ENCODE measurements at places on chromosomes 2 and 18. TPM values are rescaled to one million over a fixed set of nuclear protein-coding genes. Genes with fewer than 3 reads are reported as not detected.
A peak's percentile ranks its signal among the peaks of the same experiment; 100 is the strongest.

Gene SERTAD2
- 9.5 TPM for polyA plus RNA-seq

Gene HOXD13
- polyA plus RNA-seq = not detected

Gene FAM110C
- polyA plus RNA-seq = 2.4 TPM

Gene GALR1
- polyA plus RNA-seq = 0.64 TPM

DNA sequence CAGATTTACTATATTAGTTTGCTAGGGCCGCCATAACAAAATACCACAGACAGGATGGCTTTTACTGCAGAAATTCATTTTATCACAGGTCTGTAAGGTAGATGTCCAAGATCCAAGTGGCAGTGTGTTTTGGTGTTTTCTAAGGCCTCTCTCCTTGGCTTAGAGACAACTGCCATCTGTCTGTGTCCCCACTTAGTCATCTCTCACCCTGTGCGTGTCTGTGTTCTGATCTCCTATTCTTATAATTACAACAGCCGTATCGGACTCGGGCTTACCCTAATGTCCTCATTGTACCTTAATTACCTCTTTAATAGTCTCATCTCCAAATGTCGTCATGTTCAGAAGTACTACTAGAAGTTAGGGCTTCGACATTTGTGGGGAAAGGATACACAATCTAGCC, 362.3 kb upstream of the CDH19 start:
- no peaks in the 10 kb centered on the region for H3K27me3 ChIP-seq
- no peak overlapping the region for H3K27ac ChIP-seq
- no peaks in the 10 kb centered on the region for H3K4me1 ChIP-seq
- H3K36me3 ChIP-seq = no peaks in the 10 kb centered on the region
- no peak for DNase-seq
- H3K4me3 ChIP-seq = no peak overlapping the region

- no peaks in the 10 kb centered on the region for H3K4me1 ChIP-seq
- DNase-seq = no peak
- H3K27me3 ChIP-seq = no peaks in the 10 kb centered on the region
Measured at GRCh38 chr2:4047961-4048891, 344.9 kb downstream of the DCDC2C start.

DNA sequence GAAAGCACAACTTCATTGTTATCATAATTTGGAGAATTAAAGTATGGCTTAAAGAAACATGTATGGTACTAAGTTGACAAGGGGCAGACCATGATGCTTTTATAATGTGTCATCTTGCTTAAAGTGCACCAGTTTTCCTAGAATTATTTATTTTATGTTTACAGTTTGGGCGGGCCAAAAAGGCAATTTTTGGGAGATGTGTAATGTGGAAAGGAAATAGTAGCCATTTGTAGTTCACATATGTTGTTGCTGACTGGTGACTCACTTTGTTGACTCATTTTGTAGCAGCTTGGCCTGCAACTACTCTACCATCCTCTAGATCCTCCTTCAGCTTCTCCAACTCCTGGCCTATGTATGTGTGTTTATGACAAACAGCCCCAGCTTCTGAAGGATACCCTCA, 7.7 kb downstream of the ZSCAN30 start:
- H3K27ac ChIP-seq = no peak overlapping the region
- peaks cover 16% of the 10 kb centered on the region for H3K4me1 ChIP-seq
- H3K27me3 ChIP-seq = no peaks in the 10 kb centered on the region
- H3K4me3 ChIP-seq = no peak overlapping the region
- H3K36me3 ChIP-seq = no peaks in the 10 kb centered on the region
- no peak for DNase-seq

DNA sequence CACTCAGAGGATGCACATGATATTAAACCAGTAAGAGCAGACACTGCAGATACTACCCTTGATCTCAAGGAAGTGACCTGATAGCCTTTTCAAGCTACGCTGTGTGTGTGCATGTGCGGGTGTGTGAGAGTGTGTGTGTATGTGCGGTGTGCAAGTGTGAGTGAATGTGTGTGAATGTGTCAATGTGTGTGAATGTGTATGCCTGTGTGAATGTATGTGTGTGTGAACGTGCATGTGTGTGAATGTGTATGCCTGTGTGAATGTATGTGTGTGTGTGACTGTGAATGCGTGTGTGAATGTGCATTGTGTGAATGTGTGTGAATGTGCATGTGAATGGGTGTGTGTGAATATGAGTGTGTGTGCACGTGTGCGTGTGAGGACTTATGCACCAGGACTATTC, 53.8 kb downstream of the KCNG2 start:
- H3K4me3 ChIP-seq = no peak overlapping the region
- no peaks in the 10 kb centered on the region for H3K4me1 ChIP-seq
- H3K27ac ChIP-seq = no peak overlapping the region
- H3K27me3 ChIP-seq = no peaks in the 10 kb centered on the region

GRCh38 chr2:3421580-3421979, 42.1 kb downstream of the TRAPPC12 start:
- no peaks in the 10 kb centered on the region for H3K4me1 ChIP-seq
- H3K27me3 ChIP-seq = no peaks in the 10 kb centered on the region
- DNase-seq = no peak
- peaks cover 43% of the 10 kb centered on the region for H3K36me3 ChIP-seq
- no peak overlapping the region for H3K27ac ChIP-seq
- no peak overlapping the region for H3K4me3 ChIP-seq

- H3K36me3 ChIP-seq = no peaks in the 10 kb centered on the region
- H3K27ac ChIP-seq = no peak overlapping the region
- no peaks in the 10 kb centered on the region for H3K27me3 ChIP-seq
- no peak for DNase-seq
Measured at GRCh38 chr2:112096098-112096497, 41.0 kb downstream of the TMEM87B start.

DNA sequence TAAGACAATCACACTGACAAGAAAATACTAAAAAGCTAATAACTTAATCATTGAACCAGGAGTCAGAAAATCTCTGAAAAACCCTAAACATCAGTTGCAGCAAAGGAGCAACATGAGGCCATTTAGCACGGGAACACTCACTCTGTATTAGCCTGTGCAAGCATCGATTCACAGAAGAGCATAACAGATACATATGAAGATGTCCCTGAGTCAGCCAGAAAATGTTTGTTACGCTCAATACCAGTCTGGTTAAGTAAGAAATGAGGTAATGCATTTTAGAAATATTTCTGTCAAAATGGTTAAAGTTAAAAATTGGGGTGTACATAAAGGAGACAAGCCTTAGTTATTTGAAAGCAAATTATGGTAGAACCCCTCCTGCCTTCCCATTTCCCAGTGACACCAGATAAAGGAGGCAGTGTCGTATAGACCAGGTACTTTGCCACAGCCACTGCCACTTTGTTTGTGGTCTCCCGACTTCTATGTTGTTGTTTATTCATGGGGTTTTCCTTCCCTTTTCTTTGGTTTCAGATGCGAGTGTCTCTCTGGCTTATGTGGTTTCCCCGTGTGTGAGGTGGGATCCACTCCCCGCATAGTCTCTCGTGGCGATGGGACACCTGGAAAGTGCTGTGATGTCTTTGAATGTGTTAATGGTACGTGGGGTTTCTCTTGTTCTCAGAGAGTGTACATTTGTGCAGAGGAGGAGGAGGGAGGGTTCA, 108.6 kb downstream of the CRIM1 start:
- no peaks in the 10 kb centered on the region for H3K36me3 ChIP-seq
- H3K4me1 ChIP-seq = peaks cover 12% of the 10 kb centered on the region
- no peak overlapping the region for H3K4me3 ChIP-seq

DNA sequence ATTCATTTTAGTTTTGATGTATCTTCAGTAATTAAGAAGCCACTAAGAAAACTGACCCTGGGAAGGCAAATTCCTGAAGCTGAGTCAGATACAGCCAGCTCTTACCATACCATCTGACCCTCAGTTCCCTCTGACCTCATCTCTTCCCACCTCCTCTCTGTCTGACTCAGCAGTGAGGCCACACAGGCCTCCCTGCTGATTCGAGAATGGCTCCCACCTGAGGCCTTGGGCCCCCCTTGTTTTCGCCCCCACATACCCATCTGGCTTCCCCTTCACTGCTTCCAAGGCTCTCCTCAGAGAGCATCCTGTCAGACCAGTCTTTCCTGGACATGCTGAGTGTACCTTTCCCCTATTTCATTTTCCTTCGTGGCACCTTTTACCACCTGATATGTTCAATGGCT, 71.0 kb upstream of the CYP1B1 start:
- peaks cover 22% of the 10 kb centered on the region for H3K4me1 ChIP-seq
- H3K4me3 ChIP-seq = no peak overlapping the region
- no peaks in the 10 kb centered on the region for H3K27me3 ChIP-seq
- peak; percentile 87 for DNase-seq
- H3K36me3 ChIP-seq = no peaks in the 10 kb centered on the region
- H3K27ac ChIP-seq = peak overlapping the region; percentile 93

DNA sequence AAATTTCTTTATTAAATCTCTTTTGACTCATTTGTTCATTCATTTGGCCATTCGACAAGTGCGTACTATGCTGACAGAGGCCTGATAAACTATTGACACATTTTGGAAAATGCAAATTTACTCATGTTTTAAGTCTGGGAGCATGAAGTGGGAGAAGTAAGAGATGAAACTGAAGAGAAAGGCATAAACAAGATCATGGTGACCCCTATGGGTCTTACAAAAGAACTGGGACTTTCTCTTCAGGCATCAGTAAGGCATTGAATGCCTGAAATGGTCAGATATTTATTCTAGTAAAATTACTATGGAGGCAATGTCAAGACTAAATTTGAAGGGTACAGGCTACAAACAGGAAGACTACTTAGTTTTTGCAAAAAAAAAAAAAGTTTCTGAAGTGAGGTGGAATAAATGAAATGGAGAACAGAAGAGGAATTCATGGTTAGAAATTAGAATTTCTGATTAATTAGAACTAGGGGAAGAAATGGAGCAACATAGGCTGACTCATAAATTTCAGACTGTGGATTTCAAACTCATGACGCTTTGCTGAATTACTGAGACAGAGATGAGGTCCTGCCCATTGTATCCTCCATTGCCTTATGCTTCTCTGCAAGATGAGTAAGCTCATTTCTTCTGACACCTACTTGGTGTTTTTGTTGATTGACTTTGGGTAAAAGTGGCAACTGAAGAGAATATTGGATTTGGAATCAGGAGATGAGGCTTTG, 32.7 kb downstream of the VSNL1 start:
- H3K4me1 ChIP-seq = no peaks in the 10 kb centered on the region
- H3K4me3 ChIP-seq = no peak overlapping the region
- no peaks in the 10 kb centered on the region for H3K36me3 ChIP-seq
- no peak for DNase-seq
- no peak overlapping the region for H3K27ac ChIP-seq

DNA sequence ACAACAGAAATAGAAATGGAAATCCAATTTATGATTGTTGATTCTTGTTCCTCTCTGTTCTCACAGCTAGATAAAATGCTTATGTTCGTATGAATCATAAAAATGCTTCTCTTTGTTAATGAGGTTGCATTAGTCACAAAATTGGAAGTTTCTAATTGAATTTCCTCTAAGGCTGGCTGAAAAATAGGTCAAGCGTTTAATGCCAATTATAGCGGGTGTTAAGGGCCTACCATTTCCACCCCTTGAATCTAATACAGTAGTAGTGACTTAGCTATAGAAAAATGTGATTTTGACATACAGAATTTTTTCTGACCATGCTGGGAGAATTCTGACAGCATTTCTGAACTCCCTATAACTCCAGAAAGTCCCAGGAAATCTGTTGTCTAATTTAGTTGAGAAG, 107.1 kb downstream of the TTN start:
- no peaks in the 10 kb centered on the region for H3K36me3 ChIP-seq
- H3K4me1 ChIP-seq = no peaks in the 10 kb centered on the region
- H3K27ac ChIP-seq = no peak overlapping the region
- no peak overlapping the region for H3K4me3 ChIP-seq
- no peak for DNase-seq

DNA sequence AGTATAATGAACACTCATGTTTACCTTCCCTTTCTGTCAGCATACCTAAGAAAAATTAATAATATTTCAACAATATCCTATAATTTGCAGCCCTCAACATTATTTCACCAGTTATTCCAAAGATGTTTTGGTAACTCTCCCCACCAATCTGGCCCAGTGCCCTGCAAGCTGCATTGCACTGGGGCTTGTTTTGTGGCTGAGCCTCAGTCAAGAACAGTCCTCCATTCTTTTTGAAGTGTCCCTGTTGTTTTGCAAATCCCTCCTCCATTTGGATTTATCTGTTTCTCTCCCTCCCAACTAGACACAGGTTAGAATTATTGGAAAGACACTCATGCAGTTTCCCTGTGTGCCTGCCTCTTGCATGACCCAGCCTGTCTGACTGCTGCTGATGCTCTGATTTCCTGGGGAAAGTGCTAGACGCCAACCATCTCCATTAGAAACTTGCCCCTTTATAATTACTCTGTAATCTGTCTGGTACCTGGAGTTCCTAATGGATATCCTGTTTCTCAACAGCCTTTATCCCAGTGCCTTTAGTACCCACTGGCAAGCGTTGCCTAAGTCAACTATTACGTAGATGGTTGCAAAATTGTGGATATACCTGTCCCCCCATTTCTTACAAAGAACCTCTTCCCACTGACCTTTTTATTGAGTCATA, 60.2 kb downstream of the EIF5B start:
- H3K4me1 ChIP-seq = no peaks in the 10 kb centered on the region
- H3K27ac ChIP-seq = no peak overlapping the region
- no peak for DNase-seq

DNA sequence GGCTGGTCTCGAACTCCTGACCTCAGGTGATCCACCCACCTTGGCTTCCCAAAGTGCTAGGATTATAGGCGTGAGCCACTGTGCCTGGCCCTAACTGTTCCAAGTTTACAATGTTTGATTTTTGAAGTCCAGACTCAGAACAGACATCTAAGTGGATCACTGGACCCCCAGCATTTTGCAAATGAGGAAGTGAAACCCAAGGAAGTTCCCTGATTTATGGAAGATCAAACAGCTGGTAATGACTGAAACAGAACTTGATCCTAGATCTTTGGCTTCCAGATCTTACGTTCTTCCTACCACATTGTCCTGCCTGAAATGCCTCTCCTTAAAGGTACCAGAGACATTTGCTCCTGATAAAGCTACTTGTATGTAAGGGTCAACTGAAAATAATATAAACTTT, 58.3 kb upstream of the NCOA1 start:
- DNase-seq = no peak
- H3K27ac ChIP-seq = no peak overlapping the region
- H3K4me3 ChIP-seq = no peak overlapping the region
- H3K4me1 ChIP-seq = peaks cover 31% of the 10 kb centered on the region

DNA sequence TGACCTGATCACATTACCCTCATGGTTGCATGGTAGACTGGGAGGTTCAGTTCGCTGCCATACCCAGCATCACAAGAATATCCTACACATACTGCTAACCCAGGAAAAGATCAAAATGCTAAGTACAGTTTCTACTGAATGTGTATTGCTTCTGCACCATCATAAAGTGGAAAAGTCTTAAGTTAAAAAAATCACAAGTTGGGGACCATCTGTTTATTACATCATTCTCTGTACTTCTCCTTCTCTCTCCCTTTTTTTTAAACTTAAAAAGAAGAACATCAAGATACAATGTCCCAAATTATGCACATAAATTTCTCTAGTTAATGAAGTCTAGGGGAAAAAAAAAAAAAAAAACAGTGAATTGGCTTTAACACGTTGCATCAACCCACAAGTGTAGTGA, 43.3 kb downstream of the NBAS start:
- no peaks in the 10 kb centered on the region for H3K27me3 ChIP-seq
- no peak for DNase-seq
- no peaks in the 10 kb centered on the region for H3K4me1 ChIP-seq
- no peak overlapping the region for H3K27ac ChIP-seq
- no peak overlapping the region for H3K4me3 ChIP-seq
- H3K36me3 ChIP-seq = no peaks in the 10 kb centered on the region
